ENCODE measurements at places on chromosomes 6 and 20.

- DNase-seq, result no peak
Observed at GRCh38 chr20:11178946-11179654, 505.3 kb upstream of the JAG1 start.

- DNase-seq, result no peak
Observed at GRCh38 chr6:74899416-74899815, 306.4 kb downstream of the COL12A1 start.

GRCh38 chr6:84639396-84639795, 125.0 kb downstream of the TBX18 start:
- DNase-seq, result no peak

GRCh38 chr6:72621291-72622093, at the start of gene KCNQ5:
Gene KCNQ5, plus strand, starts transcription at chr6:72622064.
- DNase-seq, result no peak

DNA sequence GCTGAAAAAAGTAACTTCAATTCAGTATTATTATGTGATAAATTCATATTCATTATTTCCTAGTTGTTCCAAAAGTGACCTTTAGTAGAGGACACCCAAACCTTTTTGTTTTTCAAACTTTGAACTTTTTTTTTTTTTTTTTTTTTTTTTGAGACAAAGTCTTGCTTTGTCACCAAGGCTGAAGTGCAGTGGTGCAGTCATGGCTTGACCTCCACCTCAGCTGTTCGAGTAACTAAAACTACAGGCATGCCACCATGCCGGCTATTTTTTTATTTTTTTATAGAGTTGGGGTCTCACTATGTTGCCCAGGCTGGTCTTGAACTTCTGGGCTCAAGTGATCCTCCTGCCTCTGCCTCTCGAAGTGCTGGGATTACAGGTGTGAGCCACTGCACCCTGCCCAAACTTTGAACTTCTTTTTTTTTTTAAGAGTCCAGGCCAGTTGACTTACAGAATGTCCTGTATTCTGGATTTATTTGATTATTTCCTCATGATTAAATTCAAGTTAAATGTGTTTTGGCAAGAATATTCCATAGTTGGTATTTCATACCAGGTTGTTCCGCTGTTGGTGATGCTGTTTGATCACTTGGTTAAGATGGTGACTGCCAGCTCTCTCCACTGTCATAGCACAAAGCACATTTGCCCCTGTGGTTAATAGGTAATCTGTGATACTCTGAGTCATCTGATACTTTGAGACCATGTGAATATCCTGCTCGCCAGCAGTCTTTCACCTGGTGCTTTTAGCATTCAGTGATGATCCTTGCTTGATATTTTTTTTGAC, 48.0 kb downstream of the VAPB start:
- no peak for DNase-seq

DNA sequence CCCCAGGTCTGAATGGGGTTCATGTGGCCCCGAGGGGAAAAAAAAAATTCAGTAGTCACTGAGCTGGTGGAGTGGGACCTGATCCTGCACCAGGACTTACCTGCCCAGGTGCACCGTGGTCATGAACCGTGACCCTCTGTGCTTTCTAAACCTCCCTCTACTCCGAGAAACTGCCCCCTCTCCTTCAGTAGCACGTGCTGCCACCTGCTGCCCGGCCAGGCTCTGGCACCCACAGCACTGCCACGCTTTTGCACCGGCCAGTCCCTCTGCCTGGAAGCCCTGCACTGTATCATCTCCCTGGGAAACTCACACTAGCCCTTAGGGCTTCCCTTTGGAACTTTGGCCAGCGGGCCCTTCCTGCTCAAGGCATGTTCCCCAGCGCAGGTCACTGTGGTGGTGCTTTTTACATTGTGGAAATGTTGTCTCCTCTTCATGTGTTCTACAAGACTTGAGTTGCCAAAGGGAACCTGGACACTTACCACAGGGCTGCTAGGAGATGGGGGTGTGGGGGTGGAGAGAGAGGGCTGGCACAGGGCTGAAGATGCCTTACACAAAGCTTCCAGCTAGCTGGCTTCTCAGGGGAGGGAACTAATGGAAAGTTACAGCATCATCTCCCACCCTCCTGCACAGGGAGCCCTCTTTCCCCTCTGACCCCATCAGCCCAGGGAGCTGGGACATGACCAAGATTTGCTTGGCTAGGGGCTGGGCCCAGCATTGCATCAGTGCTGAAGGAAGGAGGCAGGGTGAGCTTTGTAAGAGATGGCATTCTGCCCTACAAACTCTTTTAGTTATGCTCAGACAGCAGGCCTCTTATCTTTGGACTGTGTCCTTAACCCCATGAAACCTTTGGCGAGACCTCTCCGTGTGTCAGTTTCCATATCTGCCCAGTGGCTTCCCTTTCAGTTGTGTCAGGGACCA, 2.5 kb upstream of the PTPRT start:
- no peak for DNase-seq

DNA sequence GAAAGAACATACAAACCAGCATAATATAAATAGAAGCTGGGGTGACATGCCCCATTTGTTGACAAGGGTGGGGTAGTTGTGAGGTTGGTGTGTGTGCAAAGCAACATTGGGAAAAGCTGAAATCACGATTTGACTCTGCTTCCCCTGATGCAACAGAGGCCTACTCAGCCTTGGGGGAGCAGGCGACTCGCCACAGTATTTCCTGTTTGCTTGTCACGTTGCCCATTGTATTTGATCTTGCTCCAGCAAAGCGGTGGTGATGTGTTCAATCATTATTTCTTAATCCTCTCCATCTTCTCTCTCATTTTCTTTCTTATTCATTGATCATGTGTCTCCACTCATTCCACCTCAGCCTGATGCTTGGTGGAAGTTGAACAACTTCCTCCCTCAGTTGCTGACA, 165.8 kb upstream of the CITED2 start:
- DNase-seq, result no peak

- DNase-seq, result no peak
Observed at GRCh38 chr6:163600331-163600730, 185.8 kb downstream of the QKI start.

DNA sequence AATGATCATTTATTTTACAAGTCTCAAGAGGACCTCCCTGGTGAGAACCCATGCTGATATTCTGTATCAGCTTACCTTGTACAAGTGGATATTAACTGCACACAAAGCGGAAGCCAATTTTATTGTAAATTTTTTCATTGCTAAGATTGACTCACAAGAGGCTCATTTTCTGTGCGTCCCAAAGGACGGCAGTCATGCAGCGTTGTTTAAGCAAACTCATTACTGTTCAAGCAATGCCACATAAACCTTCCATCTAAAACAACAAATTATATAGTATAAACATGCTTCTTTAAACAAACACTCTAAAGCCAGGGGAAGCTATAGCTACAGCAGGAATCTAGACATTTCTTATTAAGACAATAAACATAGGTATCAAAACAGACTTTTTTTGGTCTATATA, 575.3 kb downstream of the FRK start:
- no peak for DNase-seq

DNA sequence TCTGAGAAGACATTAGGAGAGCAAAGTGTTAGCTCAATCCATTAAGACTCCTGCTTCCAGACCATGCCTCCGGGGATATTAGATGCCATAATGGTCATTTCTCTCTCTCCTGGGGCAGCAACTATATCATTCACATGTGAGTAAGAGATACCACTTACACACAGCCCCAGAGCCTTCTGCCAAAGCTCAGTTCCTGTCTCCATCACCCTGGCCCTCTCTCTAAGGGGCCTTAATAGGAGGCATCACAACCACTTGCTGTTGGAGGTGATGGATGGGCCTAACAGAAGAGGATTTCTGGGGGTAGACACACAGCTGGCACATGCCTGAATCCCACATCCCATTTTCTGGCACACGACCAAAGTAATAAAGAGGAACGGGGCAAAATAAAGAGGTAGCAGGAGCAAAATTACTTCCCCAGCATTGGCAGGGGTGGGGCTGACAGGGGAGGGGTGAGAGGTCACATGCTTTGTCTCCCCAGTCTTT, 34.0 kb upstream of the VSTM2L start:
- no peak for DNase-seq

DNA sequence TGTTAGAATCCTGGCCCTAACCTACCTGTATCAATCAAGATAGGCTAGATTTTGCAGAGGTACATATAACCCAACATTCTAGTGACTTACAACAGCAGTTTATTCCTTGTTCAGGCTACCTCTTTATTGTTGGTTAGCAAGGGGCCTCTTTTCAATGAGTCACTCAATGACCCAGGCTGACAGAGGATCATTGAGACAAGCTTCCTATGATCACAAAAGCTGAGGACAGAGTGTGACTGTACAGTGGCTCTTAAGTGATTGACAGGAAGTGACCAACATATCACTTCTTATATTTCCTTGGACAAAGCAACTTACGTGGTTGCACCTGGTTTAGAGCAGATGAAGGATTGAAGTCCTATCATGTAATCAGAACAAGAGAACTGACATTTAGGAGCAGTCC, 740.9 kb downstream of the FRK start:
- DNase-seq, result no peak

- DNase-seq, result no peak
Observed at GRCh38 chr20:48957533-48957932, 36.0 kb downstream of the ARFGEF2 start.

- no peak for DNase-seq
Observed at GRCh38 chr6:167401525-167402194, 76.8 kb downstream of the TTLL2 start.

DNA sequence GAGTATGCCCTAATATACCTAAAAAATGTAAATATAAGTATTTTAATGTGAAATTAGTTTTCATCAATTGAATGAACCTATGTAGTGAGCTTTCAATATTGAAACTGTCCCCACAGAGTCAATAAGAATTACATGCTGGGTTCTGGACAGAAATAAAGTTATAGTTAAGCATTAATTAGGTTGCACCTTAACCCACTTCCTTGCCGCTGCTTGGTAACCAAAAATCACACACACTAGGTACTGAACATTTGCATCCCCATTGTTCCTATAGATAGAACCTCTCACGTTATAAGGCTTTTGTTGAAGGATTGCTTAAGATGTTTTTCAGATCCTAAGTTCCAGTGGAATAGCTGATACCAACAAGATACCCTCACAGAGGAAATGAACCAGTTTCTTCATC, 237.1 kb upstream of the OPRM1 start:
- DNase-seq, result no peak

- no peak for DNase-seq
Observed at GRCh38 chr6:41157323-41157722, 3.2 kb upstream of the TREML1 start.

DNA sequence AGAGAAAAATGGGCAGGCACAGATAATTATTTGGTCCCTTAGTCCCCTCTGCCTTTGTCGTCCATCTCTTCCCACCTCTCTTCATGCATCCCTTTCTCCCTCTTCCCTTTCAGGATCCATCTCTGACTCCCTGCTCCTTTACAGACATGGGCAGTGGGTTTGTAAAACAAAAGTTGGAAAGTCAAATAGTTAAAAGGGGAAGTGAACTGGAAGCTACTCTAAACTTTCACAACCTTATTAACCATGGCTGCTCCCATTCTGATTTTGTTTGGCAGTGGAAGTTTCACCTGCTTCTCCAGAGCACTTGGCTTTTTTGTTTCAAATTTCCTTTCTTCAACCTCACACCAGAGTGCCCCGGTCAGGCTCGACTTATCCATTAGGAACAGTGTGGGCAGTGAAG, 1.2 kb downstream of the HLA-DQA2 start:
- no peak for DNase-seq

DNA sequence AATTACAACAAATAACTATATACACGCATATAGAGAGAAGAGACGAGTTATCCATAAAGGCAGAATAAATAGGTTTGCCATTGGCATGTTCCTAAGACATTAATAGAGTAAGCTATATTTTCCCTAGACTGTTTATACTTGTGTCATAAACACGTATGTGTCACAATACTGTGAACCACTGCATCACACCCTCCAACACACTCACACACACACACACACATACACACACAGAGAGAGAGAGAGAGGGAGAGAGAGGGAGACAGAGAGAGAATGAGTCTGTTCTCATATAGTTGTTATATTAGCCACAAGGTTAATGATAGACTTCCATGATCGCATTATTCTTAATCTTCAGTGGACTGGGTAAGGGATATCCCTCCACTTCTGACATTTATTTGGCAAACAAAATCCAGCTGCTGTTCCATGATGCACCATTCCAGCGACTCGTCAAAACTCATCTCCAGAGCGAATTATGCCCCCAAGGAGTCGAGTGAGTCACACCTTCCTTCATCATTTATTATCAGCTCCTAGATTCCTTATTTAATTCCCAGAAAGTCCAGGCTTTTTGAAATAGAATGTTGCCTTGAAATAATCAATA, 82.8 kb upstream of the HIVEP1 start:
- DNase-seq, result no peak

DNA sequence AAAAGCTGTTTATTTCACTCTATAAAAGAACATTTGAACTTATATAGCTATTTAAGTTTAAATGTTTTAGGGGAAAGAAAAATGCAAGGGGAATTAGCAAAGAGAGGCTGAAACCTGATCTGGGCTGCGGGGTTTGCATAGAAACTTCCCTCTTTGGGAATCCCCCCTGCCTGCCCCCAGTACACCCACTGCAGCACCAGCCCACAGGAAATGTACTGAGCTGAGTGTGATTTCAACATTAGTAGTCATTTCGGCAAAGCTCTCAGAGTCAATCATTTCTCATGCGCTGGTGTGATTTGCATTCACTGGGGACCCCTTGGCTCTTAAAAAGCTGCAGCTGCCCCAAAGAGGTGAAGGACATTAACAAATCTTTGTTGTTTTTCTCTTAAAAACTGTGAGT, 859.4 kb downstream of the MAFB start:
- no peak for DNase-seq

DNA sequence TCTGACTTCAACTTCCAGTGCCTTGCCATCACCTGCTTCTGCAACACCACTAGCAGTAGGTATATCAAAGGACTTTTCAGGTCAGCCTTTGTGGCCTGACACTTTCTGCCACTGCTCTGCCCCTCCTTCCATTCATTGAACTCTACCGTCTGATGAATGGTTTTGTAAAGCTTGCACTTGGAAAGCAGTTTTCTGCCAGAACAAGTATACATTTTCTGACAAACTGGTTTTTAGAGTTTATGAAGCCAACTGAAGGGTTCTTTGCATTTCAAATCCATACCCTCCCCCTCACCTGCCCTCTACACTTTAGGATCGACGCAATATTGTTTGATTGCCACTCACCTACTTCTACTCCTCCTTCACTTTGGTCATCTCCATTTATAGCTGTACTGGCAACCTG, 603.1 kb downstream of the HACE1 start:
- no peak for DNase-seq

DNA sequence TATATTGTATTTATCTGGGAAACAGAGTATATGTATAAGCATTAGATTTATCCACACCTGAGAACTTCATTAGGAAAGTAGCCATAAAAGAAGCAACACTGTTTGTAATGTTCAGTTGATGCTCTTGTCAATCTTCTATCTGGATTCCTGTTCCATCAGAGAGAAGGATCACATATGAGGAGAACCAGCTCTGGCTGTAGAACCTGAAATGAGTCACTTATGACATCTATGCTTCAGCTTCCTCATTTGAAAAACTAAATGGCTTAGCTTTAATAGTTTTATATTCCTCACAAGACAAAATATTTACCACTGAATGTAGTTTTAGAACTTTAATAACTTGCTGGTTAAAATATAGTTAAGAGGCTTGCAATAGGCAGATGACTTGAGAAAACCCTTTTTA, 144.7 kb downstream of the TASP1 start:
- no peak for DNase-seq
